ENCODE measurements at places on chromosomes 4 and X.

- no peak for DNase-seq
Measured at GRCh38 chrX:135951291-135951690, 22.5 kb downstream of the MMGT1 start.

DNA sequence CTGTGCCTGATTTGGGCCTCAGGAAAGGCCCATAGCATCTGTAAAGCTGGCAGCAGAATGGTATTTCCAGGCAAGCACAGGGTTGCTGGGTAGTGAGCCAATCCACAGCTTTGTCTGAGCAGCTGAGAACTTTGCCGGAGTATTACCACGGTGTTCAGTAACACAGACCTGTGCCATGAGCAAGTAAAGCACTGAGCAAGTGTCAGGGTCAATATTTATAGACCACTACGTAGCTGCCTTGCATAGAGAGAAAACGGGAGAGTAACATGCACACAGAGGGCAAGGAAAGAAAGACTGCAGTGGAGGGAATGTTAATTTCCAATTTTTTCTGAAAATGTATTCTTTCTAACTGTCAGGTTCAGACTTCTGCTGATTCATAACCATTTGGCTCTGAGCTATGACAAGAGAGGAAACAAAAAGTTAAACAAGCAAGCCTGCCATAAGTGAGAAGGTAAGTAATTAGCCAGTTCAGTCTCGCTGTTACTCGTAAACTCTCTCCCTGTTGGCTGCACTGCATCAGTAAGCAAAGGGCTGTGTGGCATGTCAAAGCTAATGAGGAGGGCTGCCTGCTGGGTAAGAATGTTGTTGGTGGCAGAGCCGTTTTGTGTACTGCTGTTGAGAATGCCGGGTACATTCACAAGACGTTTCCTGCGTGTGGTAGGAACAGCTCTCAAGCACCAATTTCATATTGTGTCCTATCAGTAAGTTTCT lies 238.1 kb downstream of the BMPR1B start:
- DNase-seq = no peak

DNA sequence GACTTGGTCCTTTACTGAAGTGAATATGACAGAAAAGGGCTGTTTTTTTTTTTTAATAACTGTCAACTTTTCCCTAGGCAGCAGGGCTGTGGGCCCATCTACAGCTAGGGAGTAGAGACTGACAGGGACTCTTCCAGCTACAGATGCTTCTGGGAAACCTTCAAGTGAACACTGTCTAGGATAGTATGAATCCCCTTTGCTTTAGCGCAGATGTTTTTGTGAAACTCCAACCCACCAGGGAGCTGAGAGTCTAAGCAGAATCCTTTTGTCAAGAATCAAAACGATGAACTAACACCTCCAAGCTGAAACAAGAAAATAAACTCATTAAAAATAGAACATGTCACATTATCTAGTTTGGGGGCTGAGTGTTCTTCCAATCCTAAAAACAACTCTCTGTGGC lies 219.7 kb upstream of the FGF13 start:
- DNase-seq = no peak

GRCh38 chr4:7186516-7187167 lies 5.7 kb upstream of the SORCS2 start:
- no peak for DNase-seq

- peak; percentile 54 for DNase-seq
Measured at GRCh38 chrX:123959281-123960063, 2.0 kb upstream of the STAG2 start.

DNA sequence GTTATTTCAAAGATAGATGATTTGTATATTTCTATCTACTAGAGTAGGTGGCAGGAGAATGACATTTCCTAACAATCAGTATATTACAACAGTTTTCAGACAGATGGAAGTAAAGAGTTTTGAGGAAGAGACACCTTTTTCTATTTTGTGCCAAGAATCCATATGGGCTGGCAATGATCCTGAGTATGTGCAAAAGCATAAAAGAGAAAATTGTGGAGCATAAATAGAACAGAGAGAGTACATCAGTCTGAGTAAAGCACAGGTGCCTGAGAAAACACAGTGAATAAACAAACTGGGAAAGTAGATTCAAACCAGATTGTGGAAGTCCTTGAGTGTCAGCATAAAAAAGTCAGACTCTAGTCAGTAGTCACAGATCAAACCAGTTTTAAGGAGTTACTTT lies 96.8 kb upstream of the WDR44 start:
- no peak for DNase-seq
